Melanocyte of skin (primary cell): ENCODE measurements at places on chromosomes 4 and X. TPM values are rescaled to one million over a fixed set of nuclear protein-coding genes. Genes with fewer than 3 reads are reported as not detected.

STPG2 gene
- total RNA-seq = not detected in 2 replicates

UTP14A gene
- 15.1 and 29.8 TPM in 2 replicates for total RNA-seq

ARL9 gene
- 0.33 and 2.3 TPM in 2 replicates for total RNA-seq

FAM156A gene
- 3.8 and 11.6 TPM in 2 replicates for total RNA-seq

TMEM255A gene
- total RNA-seq = 7.3 and 7.6 TPM in 2 replicates

CCDC149 gene
- 2.2 and 2.7 TPM in 2 replicates for total RNA-seq

HEPH gene
- total RNA-seq = 3.8 and 8.4 TPM in 2 replicates

CFAP47 gene
- not detected in 2 replicates for total RNA-seq

PPEF1 gene
- under 0.01 and 0.34 TPM in 2 replicates for total RNA-seq

FABP2 gene
- total RNA-seq = not detected in 2 replicates

MAGEB1 gene
- not detected in 2 replicates for total RNA-seq

GYG2 gene
- total RNA-seq = 36.6 and 39.0 TPM in 2 replicates

IRS4 gene
- 0.34 and 0.36 TPM in 2 replicates for total RNA-seq

LRIT3 gene
- under 0.01 and 0.36 TPM in 2 replicates for total RNA-seq

NEXMIF gene
- not detected in 2 replicates for total RNA-seq

ADGRG2 gene
- total RNA-seq = not detected in 2 replicates

CD38 gene
- 0.15 TPM in 1 of 2 replicates, not detected in the other for total RNA-seq

HSD17B13 gene
- total RNA-seq = under 0.01 TPM in 1 of 2 replicates, not detected in the other

ACOT9 gene
- 69.9 and 78.0 TPM in 2 replicates for total RNA-seq

TCEAL6 gene
- total RNA-seq = not detected in 2 replicates

RAB39B gene
- total RNA-seq = 0.33 TPM in 1 of 2 replicates, not detected in the other

RNF175 gene
- total RNA-seq = 0.46 TPM in 1 of 2 replicates, not detected in the other

CNKSR2 gene
- total RNA-seq = 3.1 and 3.3 TPM in 2 replicates

ATP2B3 gene
- not detected in 2 replicates for total RNA-seq

ZDHHC15 gene
- under 0.01 and 0.36 TPM in 2 replicates for total RNA-seq

GABRG1 gene
- total RNA-seq = not detected in 2 replicates

UGT2B28 gene
- not detected in 2 replicates for total RNA-seq

USP17L10 gene
- total RNA-seq = not detected in 2 replicates

SYTL4 gene
- 2.4 and 3.3 TPM in 2 replicates for total RNA-seq

GC gene
- not detected in 2 replicates for total RNA-seq
